ENCODE measurements at places on chromosomes 5 and 9.

- DNase-seq: peak; percentile 48
Measured at GRCh38 chr5:97162045-97162444, 19.6 kb upstream of the LIX1 start.

GRCh38 chr9:16002816-16003215, 450.0 kb downstream of the CCDC171 start:
- no peak for DNase-seq

DNA sequence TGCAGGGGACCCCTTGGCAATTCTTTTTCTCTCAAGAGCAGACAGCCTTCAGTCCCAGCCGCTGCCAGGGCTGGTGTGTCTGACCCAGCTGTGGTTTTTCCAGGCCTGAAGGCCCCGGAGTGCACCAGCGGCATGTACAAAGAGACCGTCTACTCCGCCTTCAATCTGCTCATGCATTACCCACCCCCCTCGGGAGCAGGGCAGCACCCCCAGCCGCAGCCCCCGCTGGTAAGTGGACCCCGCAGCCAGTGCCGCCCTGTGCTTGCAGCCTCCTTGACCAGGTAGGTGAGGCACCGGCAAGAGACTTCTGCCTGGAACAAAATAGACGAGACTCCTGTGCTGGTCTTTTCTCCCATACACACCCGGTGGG, 1.3 kb downstream of the TCF7 start:
- no peak for DNase-seq

DNA sequence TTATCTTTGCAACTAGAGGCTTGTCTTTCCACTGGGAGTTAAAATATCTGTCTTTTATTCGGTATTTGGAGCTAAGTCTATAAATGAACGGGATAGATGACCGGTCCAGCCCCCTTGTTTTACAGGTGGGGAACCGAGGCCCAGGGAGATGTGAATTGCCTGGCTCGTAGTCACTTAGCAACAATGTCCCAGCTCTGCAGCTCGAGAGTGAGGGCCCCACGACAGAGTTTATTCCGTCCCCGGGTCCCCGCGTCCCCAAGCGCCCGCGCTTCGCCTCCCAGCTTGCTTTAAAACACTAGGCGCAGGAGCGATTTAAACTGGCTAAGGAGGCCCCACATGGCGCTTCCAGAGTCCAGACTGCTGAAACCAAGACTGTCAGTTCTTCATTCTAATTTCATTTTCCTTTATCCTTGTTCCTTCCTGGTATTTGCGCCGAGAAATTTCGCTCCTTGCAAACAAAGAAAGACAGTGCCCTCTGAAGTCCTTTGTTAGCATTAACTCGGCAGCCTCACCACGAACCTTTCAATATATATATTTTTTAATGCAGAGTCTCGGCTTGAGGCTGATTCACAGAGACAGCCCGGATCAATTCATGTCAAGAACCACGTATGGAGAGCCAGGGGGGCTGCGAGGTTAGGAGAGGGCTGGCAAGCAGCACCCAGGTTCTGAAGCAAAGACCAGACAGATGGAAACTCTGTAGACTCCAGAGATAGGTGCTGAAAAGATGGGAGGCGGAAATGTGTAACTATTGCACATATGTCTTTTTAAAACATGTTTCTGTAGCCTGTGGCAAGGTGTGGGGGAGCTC, 1.4 kb upstream of the ENC1 start:
- DNase-seq: peak; percentile 36

DNA sequence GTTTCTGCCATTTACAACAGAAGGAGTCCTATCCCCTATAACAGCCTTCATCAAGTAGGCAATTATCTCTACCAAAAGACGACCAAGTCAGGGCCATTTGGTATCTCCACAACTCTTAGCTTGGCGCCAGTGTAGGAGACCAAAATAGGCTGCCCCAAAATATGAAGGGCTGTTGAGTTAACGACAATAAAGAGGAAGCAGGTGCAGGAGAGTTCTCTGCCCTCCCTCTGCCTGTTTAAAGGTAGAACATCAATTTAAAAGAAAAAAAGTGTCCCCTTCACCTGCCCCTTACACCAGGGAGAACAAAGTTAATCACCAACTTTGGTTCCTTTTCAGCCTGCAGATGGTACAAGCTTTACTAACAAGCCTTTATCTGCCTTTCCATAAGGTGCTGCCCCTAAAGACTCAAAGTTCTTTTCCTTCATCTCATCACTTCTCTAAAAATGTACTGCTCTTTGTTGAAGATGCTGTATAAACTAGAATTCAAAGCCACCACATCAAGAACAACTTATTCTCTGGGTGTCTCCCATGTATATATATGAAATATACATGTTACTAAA, 33.3 kb downstream of the PPP1R2B start:
- no peak for DNase-seq

- no peak for DNase-seq
Measured at GRCh38 chr5:34991486-34992238, 56.1 kb downstream of the AGXT2 start.

GRCh38 chr9:12699529-12699928, 6.3 kb downstream of the TYRP1 start:
- DNase-seq: no peak

DNA sequence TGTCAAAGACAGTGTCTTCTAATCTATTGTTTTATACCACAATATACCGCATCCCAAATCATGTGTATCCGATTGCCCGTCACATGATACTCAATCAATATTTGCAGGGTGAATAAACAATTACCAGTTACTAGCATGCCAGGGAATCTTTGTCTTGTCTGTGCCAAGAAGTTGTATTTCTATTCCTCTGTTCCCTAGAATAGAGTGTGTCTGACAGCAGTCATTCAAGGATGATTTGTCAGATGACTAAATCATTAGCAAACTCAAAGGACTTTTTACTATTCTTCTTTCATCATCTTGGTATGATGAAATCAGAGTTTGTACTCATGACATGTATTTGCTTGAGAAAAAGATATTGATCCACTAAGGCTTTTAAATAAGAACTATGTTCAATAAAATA, 348.8 kb downstream of the HTR1A start:
- DNase-seq: no peak

GRCh38 chr5:88093765-88094164, 174.9 kb downstream of the TMEM161B start:
- no peak for DNase-seq

GRCh38 chr5:147415651-147416050, 94.2 kb downstream of the DPYSL3 start:
- no peak for DNase-seq

GRCh38 chr5:34616651-34617050, 39.5 kb upstream of the RAI14 start:
- no peak for DNase-seq

DNA sequence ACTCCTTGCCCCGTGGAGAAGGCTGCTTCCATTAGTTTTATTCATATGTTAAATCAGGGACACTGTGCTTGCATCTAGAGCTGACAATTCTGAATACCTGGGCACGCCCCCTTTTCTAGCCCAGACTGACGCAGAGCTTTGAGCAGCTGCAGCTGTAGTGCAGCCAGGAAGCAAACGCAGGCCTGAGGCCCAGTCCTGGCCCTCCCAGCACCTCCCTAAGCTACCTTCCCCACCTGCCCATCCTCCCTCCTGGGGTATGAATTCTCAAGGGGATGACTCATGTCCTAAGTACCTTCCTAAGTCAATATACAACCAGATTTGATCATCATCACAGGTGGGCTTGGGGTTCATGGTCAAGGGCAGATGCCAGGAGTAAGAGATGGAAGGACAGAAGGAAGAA, 3.5 kb downstream of the PHF19 start:
- no peak for DNase-seq

DNA sequence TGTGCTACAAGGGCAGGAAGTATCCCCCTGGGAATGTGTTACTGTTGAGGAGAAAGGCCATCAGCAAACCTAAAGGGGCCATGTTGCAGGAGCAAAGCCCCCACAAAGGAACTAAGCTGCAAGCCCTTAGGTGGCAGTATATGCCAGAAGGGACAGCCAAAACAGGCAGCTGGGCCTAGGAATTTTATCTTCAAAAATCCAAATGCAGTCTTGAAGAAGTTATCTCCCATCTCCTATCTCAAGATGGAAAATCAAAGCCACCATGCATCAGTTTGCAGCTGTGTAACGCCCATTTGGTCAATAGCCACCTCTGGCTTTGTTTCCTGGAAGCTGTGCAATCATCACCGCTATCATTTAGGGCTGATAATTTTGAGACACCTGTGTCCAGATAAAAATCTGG, 400.3 kb downstream of the ARHGEF28 start:
- no peak for DNase-seq

GRCh38 chr5:16727755-16728325, 111.0 kb upstream of the RETREG1 start:
- DNase-seq: no peak

DNA sequence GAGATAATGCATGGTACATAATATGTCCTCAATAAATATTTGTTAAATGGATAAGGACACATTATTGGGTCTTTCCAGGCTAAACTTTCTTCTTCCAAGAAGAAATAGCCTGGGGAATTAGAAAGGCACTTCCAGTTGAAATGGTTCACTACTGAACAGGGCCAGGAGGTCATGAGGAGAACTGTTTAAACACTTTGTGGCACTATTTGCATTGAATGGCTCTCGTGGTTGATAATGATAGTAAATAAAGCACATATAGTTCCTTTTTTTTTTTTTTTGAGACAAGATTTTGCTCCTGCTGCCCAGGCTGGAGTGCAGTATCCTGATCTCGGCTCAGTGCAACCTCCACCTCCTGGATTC, 19.9 kb upstream of the CAST start:
- DNase-seq: no peak

GRCh38 chr5:159825551-159826051, 90.7 kb upstream of the ADRA1B start:
- peak; percentile 48 for DNase-seq

DNA sequence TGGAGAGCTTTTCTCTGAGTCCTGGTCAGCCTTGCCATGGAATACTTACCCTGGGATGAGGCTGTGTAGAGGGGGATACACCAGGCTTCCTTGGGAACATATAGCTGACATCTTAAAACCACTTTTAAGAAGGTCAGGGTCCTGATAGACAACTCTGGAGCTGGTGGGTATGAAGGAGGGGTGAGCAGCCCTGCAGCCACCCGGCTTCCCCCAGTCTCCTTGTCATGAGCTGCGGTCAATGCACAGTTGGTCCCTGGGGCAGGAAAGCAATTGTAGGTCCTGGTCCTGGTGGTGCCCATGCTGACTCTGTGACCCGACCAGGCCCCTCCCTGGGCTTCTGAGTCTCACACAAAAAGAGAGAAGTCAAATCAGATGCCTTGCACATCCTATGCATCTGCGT, 63.6 kb downstream of the MRPL36 start:
- no peak for DNase-seq

DNA sequence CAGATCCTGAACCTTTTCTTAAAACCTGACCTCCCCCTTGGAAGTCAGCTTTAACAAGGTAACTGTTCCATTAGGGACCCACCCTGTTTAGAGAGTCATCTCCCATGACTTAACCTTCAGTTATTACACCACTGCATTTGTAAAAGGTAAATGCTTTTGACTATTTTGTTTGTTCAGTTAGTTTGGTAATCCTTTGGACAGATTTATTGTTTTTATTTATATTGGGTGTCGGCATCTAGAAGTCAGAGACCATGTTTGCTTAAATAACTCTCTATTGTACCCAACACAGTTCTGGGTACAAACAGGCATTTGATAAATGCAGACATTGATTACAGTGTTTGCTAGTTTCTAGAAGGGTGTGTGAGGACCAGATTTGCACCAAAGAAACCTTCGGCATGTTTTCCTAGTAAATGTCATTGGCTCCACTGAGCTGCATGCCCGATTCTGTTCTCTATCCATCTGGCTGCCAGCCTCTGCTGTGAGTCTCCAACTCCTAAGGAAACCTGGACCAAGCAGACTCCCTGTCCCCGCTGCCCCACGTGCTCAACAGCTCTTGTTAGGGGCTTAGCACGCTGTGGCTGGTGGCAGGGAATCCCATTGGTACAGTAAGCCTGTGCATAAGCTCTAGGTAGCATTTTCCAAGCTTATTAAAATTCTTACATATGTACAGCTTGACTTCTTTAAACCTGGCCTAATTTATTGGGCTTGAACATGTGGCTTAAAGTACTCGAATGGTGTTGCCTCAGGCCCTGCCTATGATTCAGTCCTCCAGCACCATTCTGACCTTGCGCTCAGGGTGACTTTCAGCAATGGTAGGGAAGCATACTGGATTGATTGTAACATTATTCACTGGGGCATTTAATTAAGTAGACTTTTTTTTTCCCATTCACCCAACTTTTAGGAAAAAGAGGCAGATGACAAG, 6.6 kb downstream of the PCBD2 start:
- DNase-seq: no peak

DNA sequence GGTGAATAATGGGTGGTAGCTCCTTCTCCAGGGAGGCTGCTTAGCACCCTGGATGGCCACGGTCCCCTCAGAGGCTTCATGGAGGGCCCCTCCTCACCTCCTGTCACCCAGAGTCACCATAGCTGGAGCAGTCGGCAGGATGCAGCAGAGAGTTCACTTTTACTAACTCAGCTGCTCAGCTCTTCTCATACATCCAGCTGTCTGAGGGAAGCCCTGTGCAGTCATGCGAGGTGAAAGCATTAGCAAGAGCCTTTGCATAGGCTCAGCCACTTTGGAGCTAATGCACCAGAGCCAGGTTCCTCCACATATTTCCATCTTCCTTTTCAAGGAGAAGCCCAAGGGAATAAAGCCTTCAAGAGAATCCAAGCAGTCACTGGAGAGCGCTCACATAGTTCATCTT, 499.2 kb downstream of the BNC2 start:
- no peak for DNase-seq

DNA sequence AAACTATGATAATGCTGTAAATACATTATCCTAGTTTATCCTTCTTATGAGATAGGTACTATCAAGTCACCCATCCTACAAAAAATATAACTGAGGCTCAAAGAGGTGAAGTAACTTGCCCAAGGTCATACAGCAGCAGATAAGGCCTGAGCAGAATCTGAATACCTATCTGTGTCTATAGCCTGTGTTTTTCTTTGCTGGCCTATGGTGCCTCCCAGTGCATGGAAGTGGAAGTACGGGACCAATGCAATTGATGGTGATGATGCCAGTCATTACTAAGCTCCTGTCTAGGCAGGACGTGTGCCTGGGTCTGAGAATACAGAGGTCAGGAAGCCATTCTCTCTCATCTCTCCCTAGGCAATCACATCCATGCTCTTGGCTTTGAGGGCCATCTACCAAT, 67.8 kb downstream of the FAT2 start:
- peak; percentile 79 for DNase-seq

GRCh38 chr9:98627296-98627695, 81.4 kb downstream of the GABBR2 start:
- DNase-seq: peak; percentile 82

DNA sequence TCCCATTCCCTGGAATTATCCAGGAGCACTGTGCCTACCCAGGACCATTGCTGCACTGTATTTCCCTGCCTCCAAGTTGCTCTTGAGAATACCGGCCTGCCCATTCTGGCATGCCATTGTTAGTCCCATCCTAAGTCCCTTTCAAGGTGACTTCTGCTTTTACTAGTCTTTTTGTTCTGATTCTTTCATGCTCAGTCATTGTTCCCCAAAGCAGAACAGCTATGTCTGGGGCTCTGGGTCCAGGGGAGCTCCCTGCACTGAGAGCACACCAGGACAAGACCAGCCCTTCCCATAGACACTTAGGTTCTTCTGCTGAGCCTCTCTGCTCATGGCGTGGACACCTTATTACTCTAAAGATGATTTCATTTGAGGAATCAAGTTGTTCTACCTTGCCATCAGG, 388.9 kb upstream of the KLF4 start:
- DNase-seq: no peak

GRCh38 chr9:79939819-79940218, 368.1 kb downstream of the TLE4 start:
- no peak for DNase-seq

Measured in AG20443 (cell line).